Stimulated activated CD4-positive, alpha-beta T cell treated with anti-CD3 and anti-CD28 coated beads, Interleukin-1b, Interleukin-23, amount 100 ng/mL, for 24 hours (primary cell): ENCODE measurements at places on chromosomes 5 and 9.

GRCh38 chr5:95554331-95554646 lies 488 bp downstream of the SKIC3 start:
- DNase-seq, result no peak

GRCh38 chr9:37944266-37944650 lies 40.3 kb upstream of the SLC25A51 start:
- DNase-seq, result no peak

DNA sequence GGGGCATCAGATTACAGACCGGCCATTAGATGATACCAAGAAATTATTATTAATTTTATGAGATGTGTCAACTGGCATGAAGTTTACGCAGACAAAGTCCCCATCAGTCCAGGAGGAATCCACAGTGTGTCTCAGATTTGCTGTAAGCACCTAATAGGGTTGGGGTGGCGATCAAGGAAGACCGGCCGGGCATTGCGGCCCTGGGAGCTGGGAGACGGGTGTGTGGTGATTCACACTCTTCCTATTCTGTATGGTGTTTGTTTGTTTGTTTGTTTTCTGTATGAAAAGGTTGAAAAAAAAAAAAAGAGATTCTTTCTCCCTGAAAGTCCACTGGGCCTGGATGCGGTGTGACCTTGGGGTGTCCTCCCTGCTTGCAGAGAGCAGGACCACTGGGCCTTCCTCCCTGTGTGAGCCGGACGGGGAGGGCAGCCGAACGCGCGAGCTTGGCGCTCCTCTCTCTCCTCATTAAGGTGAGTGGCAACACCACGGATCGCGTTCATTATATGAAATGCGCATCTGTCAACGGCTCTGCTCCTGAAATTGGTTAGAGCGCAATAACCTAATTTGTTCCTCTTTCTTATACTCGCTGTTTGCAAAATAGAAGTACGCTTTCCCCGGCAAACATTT lies 15.1 kb downstream of the RASGEF1C start:
- no peak for DNase-seq

DNA sequence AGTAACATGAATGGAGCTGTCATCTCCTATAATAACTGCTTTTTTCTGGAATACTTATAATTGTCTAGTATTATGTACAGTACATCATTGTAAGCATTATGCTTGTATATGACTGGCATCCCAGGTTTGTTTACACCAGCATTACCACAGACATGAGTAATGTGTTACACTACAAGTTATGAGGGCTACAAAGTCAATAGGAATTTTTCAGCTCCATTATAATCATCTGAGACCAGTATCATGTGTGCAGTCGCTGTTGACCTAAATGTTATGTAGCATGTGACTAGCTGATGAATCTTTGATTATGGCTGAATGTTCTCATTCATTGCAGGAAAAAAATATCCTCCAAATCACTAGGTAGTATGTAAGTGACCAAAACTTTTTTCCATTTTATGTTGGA lies 2.2 kb downstream of the ZCCHC9 start:
- DNase-seq, result no peak

DNA sequence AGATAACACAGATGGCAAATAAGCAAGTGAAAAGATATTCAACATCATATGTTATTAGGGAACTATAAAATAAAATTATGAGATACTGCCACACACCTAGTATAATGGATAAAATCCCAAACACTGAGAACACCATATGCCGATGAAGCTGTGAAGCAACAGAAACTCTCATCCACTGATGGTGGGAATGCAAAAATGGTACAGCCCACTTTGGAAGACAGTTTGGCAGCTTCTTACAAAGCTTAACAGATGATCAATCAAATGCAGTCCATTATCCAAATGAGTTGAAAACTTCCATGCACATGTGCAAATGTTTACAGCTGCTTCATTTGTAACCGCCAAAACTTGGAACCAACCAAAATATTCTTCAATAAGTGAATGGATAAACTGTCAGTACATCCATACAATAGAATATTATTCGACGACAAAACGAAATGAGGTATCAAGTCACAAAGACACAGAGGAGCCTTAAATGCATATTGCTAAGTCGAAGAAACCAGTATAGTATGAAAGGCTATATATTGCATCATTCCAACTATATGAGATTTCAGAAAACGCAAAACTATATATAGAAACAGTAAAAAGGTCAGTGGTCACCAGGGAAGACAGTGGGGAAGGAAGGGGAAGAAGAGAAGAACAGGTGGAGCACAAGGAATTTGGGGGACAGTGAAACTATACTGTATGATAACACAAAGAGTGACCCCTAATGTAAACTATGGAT lies 14.9 kb downstream of the PFDN1 start:
- no peak for DNase-seq

- DNase-seq, result no peak
Measured at GRCh38 chr5:851076-851475, 290 bp upstream of the ZDHHC11 start.

- no peak for DNase-seq
Measured at GRCh38 chr9:134286471-134287245, 39.6 kb upstream of the RXRA start.
